ENCODE measurements at places on chromosomes 16 and 17.

- no peak for DNase-seq
Observed at GRCh38 chr16:56237451-56237930, 46.2 kb downstream of the GNAO1 start.

GRCh38 chr16:79554912-79555311, 45.6 kb downstream of the MAF start:
- DNase-seq, result no peak

DNA sequence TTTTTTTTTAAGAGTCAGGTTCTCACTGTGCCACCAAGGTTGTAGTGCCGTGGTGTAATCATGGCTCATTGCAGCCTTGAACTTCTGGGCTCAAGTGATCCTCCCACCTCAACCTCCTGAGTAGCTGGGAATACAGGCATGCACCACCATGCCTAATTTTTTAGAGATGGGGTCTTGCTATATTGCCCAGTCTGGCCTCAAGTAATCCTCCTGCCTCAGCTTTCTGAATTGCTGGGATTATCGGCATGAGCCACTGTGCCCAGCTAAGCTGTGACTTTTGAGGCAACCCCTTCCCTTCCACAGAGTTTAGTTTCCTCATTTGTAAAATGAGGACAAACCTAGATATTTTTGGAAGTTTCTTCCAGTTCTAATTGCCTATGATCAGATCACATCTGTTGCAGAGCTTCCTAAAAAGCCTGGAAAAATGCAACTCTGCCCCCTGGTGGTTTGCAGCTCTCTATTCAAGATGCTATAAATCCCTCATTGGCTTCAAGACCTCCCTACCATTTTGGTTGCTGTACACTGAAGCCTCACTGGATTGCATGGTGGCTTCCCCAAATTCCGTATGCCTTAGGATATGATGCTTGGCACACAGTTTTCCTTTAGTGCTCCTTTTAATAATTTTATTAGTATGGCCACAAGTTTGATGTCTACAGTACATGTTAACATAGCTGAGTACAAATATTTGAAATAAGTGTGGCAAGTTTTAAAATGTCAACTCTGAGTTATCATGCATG, 19.3 kb downstream of the GDE1 start:
- peak; percentile 79 for DNase-seq

- no peak for DNase-seq
Observed at GRCh38 chr16:78075800-78076199, 23.7 kb upstream of the WWOX start.

- peak; percentile 71 for DNase-seq
Observed at GRCh38 chr17:64256913-64257807, 5.9 kb downstream of the TEX2 start.

- no peak for DNase-seq
Observed at GRCh38 chr16:71353736-71354135, 4.8 kb upstream of the CALB2 start.

DNA sequence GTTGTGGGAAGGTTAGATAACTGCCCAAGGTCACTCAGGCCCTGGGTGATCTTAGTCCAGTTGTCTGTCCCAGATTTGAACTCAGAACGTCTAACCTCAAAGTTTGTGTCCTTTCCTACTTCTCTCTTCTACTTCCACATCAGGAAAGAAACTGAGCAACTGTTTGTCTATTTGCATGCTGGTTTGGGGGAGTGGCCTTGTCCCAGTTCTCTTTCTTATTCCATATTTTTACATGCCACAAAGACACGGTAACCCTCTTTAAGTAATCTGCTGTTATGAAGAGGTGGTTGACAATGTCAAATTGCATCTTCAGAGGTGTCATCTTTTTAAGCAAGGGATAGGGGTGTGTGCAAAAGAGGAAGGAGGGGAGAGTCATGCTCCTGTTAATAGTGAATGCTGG, 432.5 kb downstream of the HS3ST3B1 start:
- no peak for DNase-seq

DNA sequence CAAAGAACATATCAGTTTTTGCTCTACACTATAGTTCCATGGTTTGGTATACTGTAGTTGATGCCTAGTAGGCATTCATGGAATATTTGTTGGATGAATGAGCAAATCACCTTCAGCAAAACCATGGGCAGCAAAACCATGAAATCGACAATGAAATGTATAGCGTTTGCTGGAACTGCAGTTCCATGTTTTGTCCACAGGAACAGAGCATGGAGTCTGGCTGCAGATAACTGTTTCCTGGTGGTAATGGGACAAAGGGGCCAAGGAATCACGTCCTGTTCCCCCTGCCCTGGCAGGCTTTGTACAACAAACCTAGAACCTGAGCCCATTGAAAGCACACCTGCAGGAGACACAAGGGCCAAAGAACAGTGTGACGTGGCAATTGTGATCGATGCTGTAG, 101.1 kb downstream of the USP31 start:
- DNase-seq, result no peak

DNA sequence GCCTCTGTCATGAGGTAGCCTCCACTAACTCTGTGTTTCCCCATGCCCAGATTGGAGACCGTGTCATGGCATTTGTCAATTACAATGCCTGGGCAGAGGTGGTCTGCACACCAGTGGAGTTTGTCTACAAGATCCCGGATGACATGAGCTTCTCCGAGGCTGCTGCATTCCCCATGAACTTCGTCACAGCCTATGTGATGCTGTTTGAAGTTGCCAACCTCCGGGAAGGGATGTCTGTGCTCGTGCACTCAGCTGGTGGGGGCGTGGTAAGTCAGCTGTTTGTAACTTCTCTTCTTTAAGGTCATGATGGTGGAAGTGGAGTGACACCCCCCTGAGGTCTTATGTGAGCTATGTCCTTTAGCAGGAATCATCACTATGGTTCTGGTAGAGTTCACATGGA, 36.8 kb downstream of the VAT1L start:
- DNase-seq, result no peak

GRCh38 chr16:4111748-4112696, 4.2 kb downstream of the ADCY9 start:
- DNase-seq, result no peak

- DNase-seq, result no peak
Observed at GRCh38 chr16:73771196-73772064, 525.2 kb upstream of the PSMD7 start.

DNA sequence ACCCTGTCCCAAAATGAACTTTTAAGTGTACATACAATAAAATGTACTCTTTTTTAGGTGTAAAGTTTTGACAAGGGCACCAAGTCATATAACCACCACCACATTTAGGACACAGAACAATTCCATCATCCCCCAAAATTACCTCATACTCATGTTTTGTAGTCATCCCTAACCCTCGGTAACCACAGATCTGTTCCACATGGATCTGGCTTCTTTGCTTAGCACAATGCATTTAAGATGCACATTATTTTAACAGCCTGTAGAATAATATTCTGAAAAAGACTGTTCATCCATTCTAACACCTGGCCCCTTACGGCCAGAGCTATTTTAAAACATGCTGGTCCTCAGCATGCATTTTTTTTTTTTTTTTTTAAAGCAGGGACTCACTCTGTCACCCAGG, 25.2 kb upstream of the CFAP20 start:
- DNase-seq, result no peak

- no peak for DNase-seq
Observed at GRCh38 chr16:2820836-2821486, 3.9 kb downstream of the PRSS21 start.

DNA sequence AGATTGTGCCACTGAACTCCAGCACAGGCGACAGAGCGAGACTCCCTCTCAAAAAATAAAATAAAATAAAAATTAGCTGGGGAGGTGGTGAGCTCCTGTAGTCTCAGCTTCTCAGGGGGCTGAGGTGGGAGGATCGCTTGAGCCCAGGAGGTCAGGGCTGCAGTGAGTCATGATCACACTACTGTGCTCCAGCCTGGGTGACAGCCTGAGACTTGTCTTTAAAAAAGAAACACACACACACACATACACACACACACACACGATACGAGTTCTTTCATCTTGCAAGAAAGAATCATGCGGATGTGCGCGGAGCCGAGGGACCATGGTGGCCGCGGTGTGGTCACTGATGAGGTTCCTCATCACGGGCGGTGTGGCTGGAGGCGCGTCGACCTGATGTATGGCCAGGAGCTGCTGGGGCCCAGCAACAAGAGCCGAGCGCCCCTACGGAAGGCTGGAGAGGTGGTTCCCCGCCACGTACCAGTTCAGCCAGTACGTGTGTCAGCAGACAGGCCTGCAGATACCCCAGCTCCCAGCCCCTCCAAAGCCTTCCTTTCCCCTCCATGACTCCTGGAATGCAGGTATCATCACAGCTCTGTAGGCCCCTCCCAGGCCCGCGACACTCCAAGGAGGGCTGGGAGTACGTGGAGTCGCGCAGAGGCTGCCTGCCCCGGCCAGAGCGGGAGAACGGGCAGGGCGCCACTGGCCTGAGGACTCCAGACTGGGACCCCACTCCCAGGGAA, 20.7 kb downstream of the NXN start:
- no peak for DNase-seq

- peak; percentile 78 for DNase-seq
Observed at GRCh38 chr17:28552176-28552999, at the start of gene UNC119. UNC119 (minus strand) TSS chr17:28552624; CDS start chr17:28552557, 67 bp downstream.

GRCh38 chr17:6104956-6105648, 34.9 kb downstream of the WSCD1 start:
- DNase-seq, result no peak

- peak; percentile 58 for DNase-seq
Observed at GRCh38 chr16:89581861-89582563, 6.5 kb downstream of the CPNE7 start.

- no peak for DNase-seq
Observed at GRCh38 chr17:39194089-39194984, 3.1 kb downstream of the CACNB1 start.

GRCh38 chr17:15910791-15911190, 34.1 kb upstream of the ADORA2B start:
- DNase-seq, result peak; percentile 76
